Activated CD8-positive, alpha-beta T cell treated with anti-CD3 and anti-CD28 coated beads, Interleukin-2, amount 10 ng/mL, durations not matched to agents 7 days and 5 days (primary cell): ENCODE measurements at places on chromosomes 3 and 15. TPM values are rescaled to one million over a fixed set of nuclear protein-coding genes. Genes with fewer than 3 reads are reported as not detected.
A peak's percentile ranks its signal among the peaks of the same experiment; 100 is the strongest.

- DNase-seq: no peak
- no peaks in the 10 kb centered on the region for H3K27me3 ChIP-seq
- H3K4me1 ChIP-seq: no peaks in the 10 kb centered on the region
- H3K36me3 ChIP-seq: no peaks in the 10 kb centered on the region
- no peak overlapping the region for H3K4me3 ChIP-seq
- H3K27ac ChIP-seq: no peak overlapping the region
Measured at GRCh38 chr3:146970236-146970635, 365.1 kb upstream of the PLSCR5 start.

DNA sequence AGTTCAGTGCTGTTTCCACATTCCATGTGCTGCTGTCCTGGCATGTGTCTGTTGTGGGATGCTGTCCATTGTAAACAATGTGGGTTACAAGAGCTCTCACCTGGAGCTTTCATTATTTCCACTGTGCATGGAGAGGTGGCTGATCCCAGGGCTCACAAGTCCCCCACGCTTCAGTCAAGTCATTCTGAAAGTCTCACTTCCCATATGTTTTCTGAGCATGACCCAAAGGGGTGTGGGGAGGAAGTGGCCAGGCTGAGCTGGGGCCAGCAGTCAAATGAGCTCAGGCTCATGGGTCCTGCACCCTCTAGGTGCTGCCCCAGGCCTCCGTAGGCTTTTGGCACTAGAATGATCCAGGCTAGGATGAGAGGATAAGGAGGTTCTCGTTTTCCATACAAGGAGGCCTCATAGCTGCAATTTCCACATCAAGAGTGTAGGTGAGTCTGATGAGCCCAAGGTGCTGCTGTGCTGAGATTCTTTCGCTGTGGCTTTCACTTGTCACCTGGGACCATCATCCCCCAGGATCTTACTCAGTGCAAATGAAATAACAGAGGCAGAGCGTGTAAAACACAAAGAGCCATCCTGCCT is 22.0 kb downstream of the STARD5 start:
- H3K27ac ChIP-seq: peak overlapping the region; percentile 93
- DNase-seq: peak; percentile 66
- peaks cover 51% of the 10 kb centered on the region for H3K4me1 ChIP-seq

- H3K27me3 ChIP-seq: no peaks in the 10 kb centered on the region
- no peak for DNase-seq
- H3K36me3 ChIP-seq: peaks cover 40% of the 10 kb centered on the region
- H3K27ac ChIP-seq: no peak overlapping the region
- peaks cover 46% of the 10 kb centered on the region for H3K4me1 ChIP-seq
Measured at GRCh38 chr15:73584699-73585420, 48.3 kb downstream of the NPTN start.

GRCh38 chr3:58383476-58383875 is 50.2 kb downstream of the PDHB start:
- peaks cover 19% of the 10 kb centered on the region for H3K4me1 ChIP-seq
- peaks cover 28% of the 10 kb centered on the region for H3K36me3 ChIP-seq
- H3K4me3 ChIP-seq: no peak overlapping the region
- H3K27me3 ChIP-seq: no peaks in the 10 kb centered on the region

- H3K4me1 ChIP-seq: no peaks in the 10 kb centered on the region
- H3K36me3 ChIP-seq: no peaks in the 10 kb centered on the region
- H3K27ac ChIP-seq: no peak overlapping the region
- no peak overlapping the region for H3K4me3 ChIP-seq
- peaks cover 29% of the 10 kb centered on the region for H3K27me3 ChIP-seq
Measured at GRCh38 chr3:53721187-53722119, 124.8 kb downstream of the CHDH start.

GRCh38 chr3:115638991-115639390 is 15.7 kb downstream of the GAP43 start:
- H3K27me3 ChIP-seq: peaks cover 13% of the 10 kb centered on the region
- no peak overlapping the region for H3K27ac ChIP-seq
- H3K36me3 ChIP-seq: no peaks in the 10 kb centered on the region
- no peaks in the 10 kb centered on the region for H3K4me1 ChIP-seq
- no peak overlapping the region for H3K4me3 ChIP-seq

DNA sequence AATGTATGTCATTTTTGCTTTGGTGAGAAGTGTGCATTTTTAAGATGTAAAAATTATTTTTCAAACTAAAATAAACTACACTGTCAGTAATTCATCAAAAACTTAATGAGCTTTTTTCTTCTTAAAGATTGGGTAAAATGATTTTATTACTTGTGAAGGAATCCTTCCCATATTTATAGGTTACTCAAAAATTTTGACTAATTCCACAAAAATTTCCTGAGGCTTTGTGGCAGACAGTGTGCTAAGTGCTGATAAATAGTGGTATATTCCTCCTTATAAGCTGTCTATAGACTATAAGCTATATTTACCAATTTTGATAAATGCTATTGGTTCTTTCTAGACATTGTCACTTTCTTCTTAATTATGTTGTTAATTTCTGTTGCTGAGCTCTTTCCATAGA is 284.5 kb upstream of the SEMA6D start:
- H3K4me3 ChIP-seq: no peak overlapping the region
- H3K27me3 ChIP-seq: no peaks in the 10 kb centered on the region
- H3K36me3 ChIP-seq: no peaks in the 10 kb centered on the region
- H3K4me1 ChIP-seq: no peaks in the 10 kb centered on the region
- no peak for DNase-seq

DNA sequence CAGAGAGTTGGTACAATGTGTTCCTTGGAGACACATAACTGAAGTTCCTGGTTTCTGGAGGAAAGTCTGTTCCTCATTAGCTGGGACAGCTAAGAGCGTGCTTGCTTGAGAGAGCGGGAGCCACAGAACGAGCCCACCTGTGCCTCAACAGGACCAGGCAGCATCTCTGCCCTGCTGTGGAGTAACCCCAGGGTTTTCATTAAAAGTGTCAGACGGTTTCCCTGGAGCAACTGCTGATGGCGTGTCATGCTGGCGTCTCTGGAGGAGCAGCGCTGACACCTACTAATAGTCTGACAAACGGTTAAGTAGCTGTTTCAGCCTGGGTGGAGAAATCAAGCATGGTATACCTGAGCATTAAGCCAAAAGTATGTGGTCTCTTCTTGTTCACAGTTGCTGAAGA is 150.0 kb downstream of the MCTP2 start:
- no peaks in the 10 kb centered on the region for H3K27me3 ChIP-seq
- no peak overlapping the region for H3K4me3 ChIP-seq
- H3K36me3 ChIP-seq: peaks cover 12% of the 10 kb centered on the region
- no peak overlapping the region for H3K27ac ChIP-seq
- DNase-seq: no peak

GRCh38 chr15:57353317-57353804 is 22.9 kb upstream of the CGNL1 start:
- peaks cover 7% of the 10 kb centered on the region for H3K27me3 ChIP-seq
- DNase-seq: no peak
- H3K27ac ChIP-seq: no peak overlapping the region
- H3K4me1 ChIP-seq: no peaks in the 10 kb centered on the region

DNA sequence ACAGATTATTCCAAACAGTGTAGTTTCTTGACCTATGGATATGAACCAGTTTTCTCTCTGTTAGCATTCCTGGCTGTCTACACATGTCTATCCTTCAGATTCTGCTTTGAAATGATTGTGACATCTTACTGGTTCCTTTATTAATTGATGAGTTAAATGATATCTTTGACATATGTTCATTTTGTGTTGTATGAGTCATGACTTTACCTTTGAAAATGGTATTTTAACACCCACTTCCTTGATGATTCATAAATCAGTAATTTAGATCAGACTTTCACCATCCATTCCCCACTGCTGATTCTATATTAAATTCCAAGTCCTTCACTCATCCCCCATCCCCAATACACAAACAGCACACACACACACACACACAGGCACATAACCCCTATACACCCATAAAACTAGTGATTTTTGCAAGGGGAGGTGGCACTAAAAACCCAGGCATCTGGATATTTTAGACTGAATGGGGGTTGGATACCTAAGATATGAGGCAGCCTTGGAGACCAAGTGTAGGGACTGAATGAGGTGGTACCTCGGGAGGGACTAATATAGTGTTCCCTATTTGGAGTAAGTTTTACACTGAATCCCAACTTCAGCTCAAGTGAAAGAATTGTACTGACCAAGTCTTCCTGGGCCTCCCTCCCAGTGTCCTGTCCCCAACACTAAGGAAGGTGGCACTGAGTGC is 9.7 kb downstream of the CCK start:
- H3K27ac ChIP-seq: no peak overlapping the region
- peaks cover 33% of the 10 kb centered on the region for H3K27me3 ChIP-seq
- H3K4me3 ChIP-seq: no peak overlapping the region

GRCh38 chr3:85740561-85740960 is 781.8 kb downstream of the CADM2 start:
- no peak overlapping the region for H3K4me3 ChIP-seq
- no peaks in the 10 kb centered on the region for H3K4me1 ChIP-seq
- no peak for DNase-seq

DNA sequence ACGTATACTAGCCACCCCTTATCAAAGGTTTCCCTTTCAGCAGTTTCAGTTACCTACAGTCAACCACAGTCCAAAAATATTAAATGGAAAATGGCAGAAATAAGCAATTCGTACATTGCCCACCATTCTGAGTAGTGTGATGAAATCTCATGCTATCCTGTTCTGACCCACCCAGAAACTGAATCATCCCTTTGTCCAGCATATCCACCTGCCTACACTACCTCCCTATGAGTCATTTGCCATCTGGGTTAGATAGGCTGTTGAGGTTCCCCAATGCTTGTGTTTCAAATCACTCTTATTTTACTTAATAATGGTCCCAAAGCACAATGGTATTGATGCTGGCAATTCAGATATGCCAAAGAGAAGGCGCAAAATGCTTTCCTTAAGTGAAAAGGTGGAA is 15.3 kb upstream of the PHC3 start:
- peaks cover 22% of the 10 kb centered on the region for H3K27me3 ChIP-seq
- H3K36me3 ChIP-seq: no peaks in the 10 kb centered on the region
- H3K27ac ChIP-seq: no peak overlapping the region
- H3K4me1 ChIP-seq: no peaks in the 10 kb centered on the region
- DNase-seq: no peak
- no peak overlapping the region for H3K4me3 ChIP-seq

GPR149 gene
- not detected for total RNA-seq

MYL3 gene
- not detected for total RNA-seq

FMN1 gene
- 0.05 TPM for total RNA-seq

A4GNT gene
- not detected for total RNA-seq

MEIS2 gene
- total RNA-seq: not detected

MBNL1 gene
- total RNA-seq: 469 TPM

SLC9A9 gene
- 6.6 TPM for total RNA-seq

MNS1 gene
- total RNA-seq: 0.47 TPM

LRRC49 gene
- total RNA-seq: not detected

SLC49A4 gene
- total RNA-seq: 1.5 TPM

TRPM1 gene
- total RNA-seq: not detected
